ENCODE measurements at places on chromosomes 2 and 18. TPM values are rescaled to one million over a fixed set of nuclear protein-coding genes. Genes with fewer than 3 reads are reported as not detected.

Gene GCG
- not detected for total RNA-seq

Gene VWC2L
- total RNA-seq = under 0.01 TPM

Gene IHH
- total RNA-seq = under 0.01 TPM

Gene RESP18
- not detected for total RNA-seq

Gene LAMA3
- 4.9 TPM for total RNA-seq

Gene SLC19A3
- total RNA-seq = under 0.01 TPM
